Progenitor cell of endocrine pancreas (in vitro differentiated cells): ENCODE measurements at places on chromosomes 6 and 20. TPM values are rescaled to one million over a fixed set of nuclear protein-coding genes. Genes with fewer than 3 reads are reported as not detected.
A peak's percentile ranks its signal among the peaks of the same experiment; 100 is the strongest.

- no peak for DNase-seq
Observed at GRCh38 chr6:131492932-131493573, 80.0 kb upstream of the ARG1 start.

DNA sequence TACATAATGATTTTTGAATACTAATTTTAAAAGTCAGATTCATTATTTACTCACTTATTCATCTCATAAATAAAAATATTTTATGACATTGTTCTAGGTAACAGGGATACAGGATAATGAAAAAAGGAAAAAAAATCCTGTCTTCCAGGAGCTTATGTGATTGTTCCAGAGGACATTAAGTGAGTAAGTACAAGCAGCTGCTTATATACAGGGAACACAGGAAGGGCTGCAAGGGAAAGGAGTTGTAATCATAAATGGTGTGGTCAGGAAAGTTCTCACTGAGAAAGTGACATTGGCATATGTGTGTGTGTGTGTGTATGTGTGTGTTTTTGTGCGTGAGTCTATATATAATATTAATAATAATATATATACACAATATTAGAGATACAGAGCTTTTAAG lies 121.8 kb downstream of the HAO1 start:
- no peak for DNase-seq

- no peak for DNase-seq
Observed at GRCh38 chr20:39698752-39699151, 736.6 kb downstream of the DHX35 start.

- DNase-seq = peak; percentile 51
Observed at GRCh38 chr6:1311400-1312202, at the start of gene FOXQ1. Gene FOXQ1, plus strand, starts transcription at chr6:1312098. Its CDS starts 607 bp downstream, at chr6:1312705.

Gene CDSN
- total RNA-seq = not detected in 2 replicates

Gene TAF4
- total RNA-seq = 34.7 and 35.9 TPM in 2 replicates
